HL-60 (cell line): ENCODE measurements at places on chromosomes 12 and 14.
A peak's percentile ranks its signal among the peaks of the same experiment; 100 is the strongest.

- DNase-seq: no peak
These were observed 26.6 kb upstream of the NRXN3 start for GRCh38 chr14:78143489-78144145.

GRCh38 chr12:43267818-43268217, 284.2 kb downstream of the ADAMTS20 start:
- no peak for DNase-seq

- peak; percentile 62 for DNase-seq
These were observed 393 bp upstream of the DCAF5 start for GRCh38 chr14:69153152-69153872.

GRCh38 chr14:100017553-100017952, 47.7 kb upstream of the EVL start:
- DNase-seq: no peak

- peak; percentile 63 for DNase-seq
These were observed 20.9 kb downstream of the ACVR1B start for GRCh38 chr12:51972422-51972812.

GRCh38 chr14:98900236-98900635, 371.8 kb downstream of the BCL11B start:
- no peak for DNase-seq

- no peak for DNase-seq
These were observed 46.6 kb upstream of the CDKN3 start for GRCh38 chr14:54350203-54350602.

DNA sequence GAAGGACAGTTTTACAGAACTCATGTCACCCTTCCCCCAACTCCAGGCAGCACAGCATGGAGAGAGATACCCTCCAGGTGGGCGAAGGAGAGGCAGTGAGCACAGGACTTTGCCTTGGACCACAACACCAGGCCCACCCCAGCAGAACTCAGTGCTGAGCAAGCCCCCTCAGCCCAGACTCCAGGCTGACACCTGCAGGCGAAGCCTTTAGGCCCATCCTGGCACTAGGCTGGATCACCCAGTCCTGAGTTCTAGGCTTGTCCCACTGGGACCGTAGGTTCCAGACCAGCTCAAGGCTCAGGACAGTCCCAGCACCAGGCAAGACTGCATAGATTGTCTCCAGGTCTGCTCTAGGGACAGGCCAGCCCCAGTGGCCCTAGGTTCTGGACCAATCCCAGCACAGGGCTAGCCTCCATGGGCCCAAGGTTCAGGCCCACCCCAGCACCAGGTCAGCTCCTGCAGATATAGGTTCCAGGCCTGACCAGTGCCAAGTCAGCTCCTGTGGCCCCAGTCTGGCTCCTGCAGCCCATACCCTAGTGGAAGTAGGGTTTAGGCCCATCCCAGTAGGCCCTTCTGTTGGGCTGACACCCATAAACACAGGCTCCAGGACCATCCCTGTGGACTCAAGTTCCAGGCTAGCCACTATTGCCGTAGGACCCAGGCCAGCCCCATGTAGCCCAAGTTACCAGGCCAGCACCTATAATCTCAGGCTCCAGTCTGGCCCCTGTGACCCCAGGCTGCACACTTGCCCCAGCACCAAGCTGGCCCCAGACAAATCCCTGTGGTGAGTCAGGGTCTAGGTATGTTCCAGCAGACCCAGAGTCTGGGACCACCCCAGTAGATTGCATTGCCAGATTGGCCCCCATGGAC, 9.4 kb downstream of the WASHC3 start:
- no peak for DNase-seq

GRCh38 chr12:108514468-108514972, 557 bp upstream of the FICD start:
- DNase-seq: no peak

DNA sequence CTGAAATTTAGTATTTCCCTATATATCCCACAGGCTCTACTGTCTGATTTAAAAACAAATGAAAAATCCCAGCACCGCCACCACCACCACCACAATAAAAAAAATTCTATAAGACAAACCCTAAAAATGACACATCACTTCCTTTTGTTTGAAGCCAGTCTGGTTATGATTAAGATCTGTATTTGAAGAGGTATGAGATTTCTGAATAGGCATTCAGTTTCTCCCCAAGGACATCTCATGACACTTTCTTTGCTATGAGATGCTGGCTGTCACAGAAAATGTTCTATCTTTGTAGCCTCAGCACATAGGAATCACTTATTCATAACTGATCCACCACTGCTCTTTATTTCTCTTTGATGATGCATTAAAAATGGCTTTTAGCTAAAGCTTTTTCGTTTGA, 1071.0 kb downstream of the SLC6A15 start:
- no peak for DNase-seq

- DNase-seq: no peak
These were observed 30.6 kb upstream of the SLC38A2 start for GRCh38 chr12:46402941-46403718.

DNA sequence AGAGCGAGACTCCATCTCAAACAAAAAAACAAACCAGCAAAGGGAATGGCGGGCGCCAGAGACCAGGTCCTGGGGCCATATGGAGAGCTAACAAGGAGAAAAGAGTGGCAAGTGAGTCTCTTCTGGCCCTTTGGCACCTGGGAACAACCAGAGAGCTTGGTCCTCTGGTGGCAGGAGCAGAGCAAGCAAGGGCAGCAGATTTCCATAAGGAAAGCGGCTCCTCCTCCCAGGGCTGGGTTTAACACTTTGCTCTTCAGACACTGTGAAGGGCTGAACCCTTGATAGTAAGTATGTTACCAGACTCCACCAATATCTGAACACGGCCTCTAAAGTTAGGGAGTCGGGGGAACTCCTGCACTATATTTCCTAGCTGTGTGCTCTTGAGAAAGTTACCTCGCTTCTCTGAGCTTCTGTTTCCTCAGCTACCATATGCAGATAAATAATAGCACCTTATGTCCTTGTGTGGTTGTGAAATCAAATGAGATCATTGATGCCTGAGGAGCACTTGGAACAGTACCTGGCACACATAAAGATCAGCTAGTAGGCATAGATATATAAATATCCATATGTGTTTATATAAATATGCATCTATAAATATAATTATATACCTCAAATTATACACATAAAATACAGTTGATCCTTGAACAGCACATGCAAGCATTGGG, 33.4 kb upstream of the PLEKHG6 start:
- DNase-seq: no peak

DNA sequence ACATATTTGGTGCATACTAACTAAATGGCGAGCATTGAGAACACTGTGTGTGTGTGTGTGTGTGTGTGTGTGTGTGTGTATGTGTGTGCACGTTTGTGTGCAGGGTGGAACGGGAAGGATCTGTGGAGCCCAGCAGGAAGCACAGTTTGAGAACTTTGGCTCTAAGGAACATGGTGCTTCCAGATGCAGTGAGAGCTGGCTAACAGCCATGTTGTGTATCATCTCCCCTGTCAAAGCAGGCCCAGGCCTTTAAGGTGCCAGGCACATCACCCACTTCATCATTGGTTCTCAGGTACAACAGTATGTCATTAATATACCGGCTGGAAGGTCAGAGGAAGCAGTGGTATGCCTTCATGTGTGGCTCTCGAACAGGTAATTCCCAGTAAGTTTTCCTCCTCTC, 72.5 kb downstream of the SLC8A3 start:
- DNase-seq: no peak

GRCh38 chr12:124621296-124621660, 53.9 kb upstream of the NCOR2 start:
- no peak for DNase-seq

- no peak for DNase-seq
These were observed 242.0 kb upstream of the DAAM1 start for GRCh38 chr14:58946431-58946830.

- DNase-seq: no peak
These were observed 22.2 kb upstream of the CFAP54 start for GRCh38 chr12:96466939-96467751.

GRCh38 chr12:92105676-92106075, 40.0 kb downstream of the BTG1 start:
- DNase-seq: peak; percentile 77

DNA sequence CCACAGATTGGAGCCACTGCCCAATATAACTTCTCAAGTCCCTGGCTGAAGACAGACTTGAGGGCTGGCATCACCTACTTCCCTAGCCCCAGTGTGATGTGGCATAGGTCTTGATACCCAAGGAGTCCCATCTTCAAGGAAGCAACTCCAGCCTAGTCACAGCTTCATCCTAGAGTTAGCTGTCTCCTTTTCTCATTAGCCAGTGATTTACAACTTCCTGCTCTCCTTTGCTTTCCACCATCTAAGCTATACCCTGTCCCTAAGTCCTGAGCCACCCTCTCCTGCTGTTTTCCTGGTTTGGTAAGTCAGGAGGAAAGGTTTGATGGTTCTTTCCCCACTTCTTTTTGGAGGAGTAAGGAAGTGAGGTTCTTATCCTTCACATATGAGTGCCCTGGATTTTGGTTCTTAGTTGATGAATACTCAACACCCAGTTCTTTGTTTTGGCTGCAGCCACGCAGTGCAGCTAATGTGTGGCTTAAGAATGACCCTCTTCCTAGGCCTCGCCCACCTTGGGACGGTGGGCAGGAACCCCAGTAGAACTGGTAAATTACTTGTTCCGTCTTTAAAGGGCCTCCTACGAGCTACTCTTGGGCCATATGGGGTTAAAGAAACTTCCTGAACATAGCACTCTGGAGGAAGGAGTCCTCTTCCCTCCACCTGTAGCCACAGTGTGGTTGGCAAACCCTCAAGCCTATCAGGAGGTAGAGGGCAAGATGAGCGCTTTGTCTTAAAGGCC, 3.9 kb upstream of the GPX2 start:
- no peak for DNase-seq

DNA sequence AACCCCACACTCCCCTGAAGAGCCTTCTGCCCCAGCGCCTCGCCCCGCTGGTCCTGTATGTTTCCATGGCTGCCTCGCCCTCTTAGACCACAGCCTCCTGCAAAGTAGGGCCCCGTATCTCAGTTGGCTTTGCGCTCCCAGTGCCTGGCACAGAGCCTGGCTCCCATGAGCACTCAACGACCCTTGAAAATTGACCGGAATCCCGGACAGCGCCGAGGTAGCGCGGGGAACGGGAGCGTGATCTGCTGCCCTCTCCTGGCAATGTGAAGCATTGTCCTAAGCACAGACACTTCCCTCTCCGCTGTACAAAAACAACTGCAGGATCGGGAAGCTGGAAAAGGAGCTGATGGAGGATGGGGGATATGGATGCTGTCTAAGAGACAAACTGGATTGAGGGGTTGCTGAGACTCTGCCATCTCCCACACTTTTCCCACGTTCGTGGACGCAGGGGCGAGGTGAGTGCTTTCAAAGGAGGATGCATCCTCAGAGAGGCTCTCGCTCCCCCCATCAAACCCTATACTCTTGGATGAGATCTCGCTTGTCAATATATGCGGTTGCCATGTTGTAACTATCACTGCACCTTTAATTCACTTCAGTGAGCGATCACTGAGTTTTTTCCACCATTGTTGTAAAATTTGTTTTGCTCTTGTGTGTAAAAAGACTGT, 10.7 kb upstream of the FKBP4 start:
- DNase-seq: peak; percentile 29

DNA sequence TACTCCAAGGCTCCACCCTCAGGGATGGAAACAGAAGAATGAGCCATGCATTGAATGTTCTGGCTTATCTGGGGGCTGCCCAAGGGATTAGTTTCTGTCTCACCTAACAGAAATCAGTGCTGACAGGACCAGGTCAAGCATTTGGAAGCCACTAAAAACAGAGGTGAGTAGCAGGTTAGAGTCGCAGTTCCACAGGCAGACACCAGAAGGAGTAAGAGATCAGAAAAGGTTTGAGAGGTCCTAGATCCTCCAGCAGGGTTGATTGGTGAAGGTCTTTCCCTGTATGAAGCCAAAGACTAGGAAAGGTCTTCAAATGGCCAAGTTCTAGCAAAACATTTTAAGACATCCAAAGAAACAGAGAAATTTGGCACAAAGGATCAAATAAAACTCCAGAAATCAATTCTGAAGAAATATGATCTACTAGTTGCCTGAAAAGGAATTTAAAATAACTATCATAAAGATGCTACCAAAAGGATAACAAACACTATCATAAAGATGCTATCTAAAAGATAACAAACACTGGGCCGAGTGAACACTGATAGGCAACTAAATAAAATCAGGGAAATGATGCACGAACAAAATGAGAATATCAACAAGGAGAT, 19.5 kb upstream of the TTC9 start:
- no peak for DNase-seq

DNA sequence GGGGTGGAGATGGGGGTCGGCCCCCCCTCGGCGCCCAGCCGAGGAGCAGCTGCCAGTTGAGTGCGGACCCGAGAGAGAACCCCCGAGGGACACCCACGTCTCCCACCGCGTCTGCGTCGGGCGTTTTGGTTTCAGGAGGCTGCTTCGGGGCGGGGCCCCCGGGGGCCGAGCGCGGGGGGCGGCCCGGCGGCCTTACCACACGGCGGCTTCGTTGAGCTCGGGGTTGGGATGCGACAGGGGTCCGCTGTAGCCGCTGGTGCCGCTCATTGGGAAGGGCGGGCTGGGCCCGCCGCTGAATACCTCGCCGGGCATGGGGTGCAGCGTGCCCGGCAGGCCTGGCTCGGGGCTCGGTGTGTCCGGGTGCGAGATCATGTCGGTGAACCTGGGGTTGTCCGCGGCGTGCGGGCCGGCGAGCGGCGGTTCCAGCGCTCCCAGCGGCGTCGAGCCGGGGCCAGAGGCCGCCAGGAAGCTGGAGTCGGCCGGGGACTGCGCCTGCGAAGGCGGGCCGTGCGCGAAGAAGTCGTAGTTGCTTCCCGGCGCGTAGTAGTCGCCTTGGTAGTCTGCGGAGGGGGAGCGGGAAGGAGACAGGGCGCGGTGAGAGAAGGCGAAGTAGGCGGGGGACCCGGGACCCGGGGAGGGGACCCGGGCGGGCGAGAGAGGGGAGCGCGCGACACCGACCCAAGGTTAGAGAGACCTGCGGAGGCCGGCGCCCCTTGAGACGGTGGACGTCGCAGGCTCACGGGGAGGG, 8.5 kb downstream of the LHX5 start:
- DNase-seq: no peak

DNA sequence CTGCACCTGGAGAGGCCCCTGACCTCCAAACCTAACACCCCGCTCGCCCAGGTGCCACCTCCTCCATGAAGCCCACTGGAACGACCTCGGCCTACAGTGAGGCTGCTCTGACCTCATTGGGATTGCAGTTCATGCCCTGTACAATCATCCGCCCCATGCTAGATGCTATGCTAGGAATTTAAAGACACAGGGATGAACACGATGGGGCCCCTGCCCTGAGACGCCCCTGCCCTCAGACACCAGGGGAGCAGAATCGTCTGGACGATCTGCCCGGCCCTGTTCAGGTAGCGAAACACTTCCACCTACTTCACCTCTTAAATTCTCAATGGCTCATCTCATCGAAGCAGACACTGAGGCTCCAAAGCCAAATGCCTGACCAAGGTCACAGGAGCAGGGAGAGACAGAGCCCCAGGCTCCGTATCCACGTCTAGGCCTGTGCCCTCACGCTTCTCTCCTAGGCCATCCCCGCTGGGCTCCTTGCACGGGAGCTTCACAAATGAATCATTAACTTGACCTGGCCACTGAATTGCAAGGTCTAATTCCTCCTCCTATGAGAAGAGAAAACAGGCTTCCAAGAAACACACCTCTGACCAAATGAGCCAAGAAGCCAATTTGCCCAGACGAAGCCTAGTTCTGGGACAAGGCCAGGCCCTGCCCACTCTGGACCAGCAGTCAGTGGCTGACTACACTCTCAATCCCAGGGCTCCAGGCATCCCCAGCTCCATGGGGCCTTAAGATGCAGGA, 35.2 kb downstream of the SCARB1 start:
- DNase-seq: no peak
